ENCODE measurements at places on chromosomes 5 and 9.

- DNase-seq: no peak
Observed at GRCh38 chr9:37678789-37679273, 28.1 kb downstream of the FRMPD1 start.

DNA sequence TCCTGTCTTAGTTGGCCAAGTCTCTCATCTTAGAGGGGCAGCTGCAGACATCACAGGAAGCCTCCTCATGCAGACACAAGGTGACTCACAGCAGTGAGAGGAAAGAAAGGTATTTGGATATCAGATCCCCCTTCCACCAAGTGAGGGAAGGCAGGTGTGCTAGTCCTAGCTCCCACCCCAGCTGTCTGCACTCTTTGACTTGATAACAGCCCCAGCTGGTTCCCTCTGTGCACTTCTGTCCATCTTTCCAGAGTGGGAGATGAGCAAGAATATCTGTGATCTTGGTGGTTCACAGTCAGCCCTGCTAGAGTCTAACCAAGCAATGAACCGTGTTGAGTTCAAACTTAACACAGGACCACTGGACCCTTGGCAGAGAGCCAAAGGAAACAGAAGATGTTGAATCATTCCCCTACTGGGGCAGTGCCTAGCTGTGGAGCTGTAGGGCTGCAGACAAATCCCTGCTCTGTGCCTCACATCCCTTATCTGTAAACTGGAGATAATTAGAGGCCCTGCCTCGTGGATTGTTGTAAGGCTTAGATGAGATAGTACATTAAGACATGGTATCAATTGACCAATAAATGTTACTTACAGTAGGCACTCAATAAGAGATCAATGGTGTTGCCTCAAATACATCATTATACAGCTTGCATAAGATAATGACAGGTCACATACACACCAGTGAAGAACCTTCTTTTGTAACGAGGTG is 39.1 kb downstream of the SH3RF2 start:
- peak; percentile 14 for DNase-seq

DNA sequence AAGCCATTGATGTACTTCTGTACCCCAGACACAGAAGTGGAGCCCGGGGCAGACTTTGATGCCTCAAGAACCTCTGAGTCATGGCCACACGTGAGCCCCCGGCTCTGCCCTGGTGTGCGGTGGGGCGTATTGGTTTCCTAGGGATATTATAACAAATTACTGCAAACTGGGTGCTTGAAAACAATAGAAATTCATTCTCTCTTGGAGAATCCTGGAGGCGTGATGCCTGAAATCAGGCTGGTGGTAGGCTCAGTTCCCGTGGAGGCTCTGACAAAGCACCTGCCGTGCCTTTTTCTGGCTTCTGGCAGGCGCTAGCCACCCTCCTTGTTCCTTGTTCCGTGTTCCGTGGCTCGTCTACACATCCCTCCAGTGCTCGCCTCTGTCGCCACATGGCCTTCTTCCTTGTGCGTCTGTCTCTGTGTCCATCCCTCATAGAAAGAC is 24.2 kb downstream of the NEK6 start:
- no peak for DNase-seq

DNA sequence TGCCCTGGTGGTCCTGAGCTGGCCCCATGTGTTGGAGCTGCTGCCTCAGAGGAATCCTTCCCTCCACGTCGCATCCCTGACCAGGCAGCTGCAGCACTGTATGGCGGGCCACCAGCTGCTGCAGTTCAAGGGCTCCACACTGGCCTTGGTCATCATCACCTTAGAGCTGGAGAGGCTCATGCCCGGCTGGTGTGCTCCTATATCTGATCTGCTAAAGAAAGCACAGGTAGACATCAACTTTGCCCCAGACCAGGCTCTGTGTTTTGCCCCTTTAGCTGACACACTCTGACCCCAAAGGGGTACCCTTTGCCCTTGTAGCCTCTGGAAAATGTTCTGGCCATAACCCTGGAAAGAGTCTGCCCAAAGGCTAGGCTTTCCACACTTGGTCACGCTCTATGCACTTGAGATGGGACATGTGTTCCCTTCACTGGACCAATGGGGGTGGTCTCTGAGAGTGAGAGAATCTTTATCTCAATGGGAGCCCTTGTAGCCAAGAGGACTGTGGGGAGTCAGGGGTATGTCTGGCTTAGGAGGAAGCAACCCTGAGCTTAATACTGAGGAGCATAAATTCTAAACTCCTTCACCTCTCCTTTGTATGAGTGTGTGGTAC is 4.8 kb downstream of the CCNI2 start:
- DNase-seq: no peak

DNA sequence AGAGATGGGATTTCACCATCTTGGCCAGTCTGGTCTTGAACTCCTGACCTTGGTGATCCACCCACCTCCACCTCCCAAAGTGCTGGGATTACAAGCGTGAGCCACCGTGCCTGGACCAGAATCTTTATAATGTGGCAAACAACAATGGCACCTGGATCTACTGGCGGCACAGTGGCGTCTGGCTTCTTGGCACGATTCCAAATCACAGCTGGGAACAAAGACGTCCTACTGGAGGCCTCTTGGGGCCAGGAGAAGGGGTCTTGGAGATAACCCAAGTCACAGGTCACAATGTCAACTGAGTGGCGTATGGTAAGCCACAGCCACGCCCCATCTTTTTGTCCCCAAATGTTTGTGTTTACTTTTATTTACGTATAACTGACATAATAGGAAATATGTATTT is 77.8 kb upstream of the RAPGEF1 start:
- DNase-seq: peak; percentile 73

DNA sequence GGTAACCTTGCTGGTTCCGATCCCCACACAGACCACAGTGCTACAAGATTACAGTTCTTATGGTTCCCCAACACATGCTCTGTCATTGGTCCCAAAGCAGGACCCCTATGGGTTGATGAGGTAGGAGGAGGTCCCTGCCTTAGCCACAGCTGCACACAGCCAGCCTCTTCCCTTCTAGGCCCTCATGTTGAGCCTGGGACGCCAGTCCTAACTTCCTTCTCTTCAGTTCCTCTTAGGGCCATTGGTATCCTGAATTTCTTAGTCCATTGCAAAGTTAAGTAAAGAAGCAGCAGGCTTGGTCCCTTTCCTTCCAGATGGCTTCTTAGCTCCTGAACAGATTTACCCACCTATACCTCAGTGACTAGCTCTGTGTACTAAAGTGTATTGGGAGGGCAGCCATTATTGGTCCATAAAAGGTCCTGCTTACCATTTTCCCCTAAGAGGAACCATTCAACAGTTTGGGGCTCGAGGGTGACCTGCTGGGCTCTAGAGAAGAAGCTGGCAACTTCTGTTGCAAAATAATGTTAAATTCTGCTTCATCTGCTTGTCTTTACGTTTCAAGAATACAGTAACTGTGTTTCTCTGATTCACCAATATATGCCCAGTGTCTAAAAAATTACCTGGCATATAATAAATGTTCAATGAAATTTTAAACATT is 50.2 kb downstream of the PDCD1LG2 start:
- no peak for DNase-seq

GRCh38 chr9:84748112-84748511 is 78.6 kb downstream of the NTRK2 start:
- DNase-seq: no peak

DNA sequence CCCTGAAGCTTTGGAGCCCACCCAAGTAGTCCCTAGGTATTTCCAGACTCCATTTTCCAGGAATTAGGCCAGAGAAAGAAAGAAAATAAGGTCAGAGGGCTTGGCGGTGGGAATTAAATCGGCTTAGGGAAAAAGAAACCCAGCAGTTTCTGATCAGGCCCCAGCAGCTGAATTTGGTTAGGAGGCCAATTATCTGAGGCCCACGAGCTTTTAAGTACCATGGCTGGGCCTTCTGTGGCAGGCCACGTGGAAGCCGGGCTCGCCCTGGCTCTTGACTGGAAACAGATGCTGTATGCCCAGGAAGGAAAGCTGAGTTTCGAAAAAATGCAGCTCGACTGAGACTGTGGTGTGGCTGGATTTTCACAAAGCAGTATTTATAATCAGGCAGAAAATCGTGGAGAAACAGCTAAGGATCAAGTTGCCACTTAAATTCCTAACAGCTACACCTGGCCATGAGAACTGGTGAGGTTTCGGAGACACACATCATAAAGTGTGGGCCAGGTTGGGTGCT is 75.1 kb upstream of the PANK3 start:
- DNase-seq: no peak

GRCh38 chr9:98911042-98911441 is 32.7 kb upstream of the COL15A1 start:
- no peak for DNase-seq

DNA sequence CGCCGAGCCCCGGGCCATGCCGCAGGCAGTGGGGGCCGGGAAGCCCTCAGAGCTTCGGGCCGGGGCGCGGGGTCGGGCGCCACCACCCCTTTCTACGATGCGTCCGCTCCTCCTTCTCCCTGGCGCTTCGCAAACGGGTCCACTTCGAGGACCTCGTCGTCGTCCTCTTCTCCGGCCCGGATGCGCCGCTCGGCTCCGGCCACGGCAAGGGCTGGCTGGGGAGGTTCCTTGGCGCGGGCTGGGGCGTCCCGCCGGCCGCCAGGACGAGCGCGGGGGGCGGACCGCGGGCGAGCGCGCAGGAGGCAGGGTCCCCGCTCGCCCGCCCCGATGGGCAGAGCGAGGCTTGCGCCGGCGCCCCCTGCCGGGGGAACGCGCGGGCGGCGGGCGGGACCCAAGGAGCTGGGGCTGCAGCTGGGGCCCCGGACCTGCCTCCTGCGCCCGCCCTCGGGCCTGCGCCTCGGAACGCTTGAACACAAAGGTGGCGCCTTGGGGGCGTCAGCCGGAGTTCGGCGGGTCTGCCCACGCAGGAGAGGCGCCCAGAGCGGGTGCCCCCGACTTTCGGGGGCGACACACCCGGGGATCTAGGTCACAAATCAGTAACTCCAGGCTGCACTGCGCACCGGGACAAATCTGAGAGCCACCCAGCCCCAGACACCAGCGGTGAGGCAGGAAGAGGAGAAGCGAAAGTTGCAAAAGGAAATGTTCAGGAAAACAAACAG is at the start of gene ROR2:
ROR2 (minus strand) TSS at position 283 of the 719 bp plus-strand sequence.
- DNase-seq: peak; percentile 61

DNA sequence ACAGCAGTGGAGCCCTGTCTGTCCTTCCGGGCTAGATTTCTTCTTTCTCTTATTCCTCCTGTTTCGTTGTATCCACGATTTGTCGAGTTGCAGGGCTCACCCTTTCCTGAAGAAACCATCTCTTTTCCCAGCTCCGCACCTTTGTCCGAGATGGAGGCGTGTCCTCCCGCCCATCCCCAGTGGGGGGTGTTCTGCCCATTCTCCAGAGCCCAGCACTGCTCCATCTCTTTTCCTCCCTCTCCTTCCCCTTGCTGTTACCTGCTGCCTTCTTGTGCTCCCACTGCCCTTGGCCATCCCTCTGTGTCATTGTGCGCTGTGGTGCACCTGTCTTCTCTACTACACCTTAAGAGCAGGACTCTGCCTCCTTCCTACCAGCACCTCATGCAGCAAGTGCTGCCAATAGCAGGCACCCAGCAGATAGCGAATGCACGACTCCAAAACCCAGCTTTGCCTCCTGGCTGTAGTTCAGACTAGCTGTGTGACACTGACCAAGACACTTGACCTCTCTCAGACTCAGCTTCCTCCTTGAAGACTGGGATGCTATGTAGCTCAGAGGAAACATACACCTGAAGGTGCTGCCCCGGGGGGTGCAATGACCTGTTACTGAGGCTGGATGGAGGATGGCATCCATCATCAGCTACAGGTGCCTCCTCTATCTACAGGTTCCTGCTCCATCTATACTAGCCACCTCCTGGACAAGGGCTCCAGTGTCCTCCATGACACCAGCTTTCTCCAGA is 8.9 kb downstream of the OR13J1 start:
- no peak for DNase-seq

DNA sequence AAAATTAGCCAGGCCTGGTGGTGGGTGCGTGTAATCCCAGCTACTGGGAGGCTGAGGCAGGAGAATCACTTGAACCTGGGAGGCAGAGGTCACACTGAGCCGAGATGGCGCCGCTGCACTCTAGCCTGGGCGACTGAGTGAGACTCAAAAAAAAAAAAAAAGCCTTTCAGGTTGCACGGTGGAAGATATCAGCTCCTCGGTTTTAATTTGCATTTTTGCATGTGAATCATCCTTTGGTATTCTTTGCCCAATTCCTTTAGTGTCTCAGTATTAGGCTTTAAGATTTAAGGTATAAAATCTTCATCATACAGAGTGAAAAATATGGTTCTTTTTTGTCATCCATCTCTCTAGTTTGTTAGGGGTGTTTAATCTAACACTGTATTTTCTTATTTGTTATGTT is 173.6 kb upstream of the S1PR3 start:
- DNase-seq: no peak

DNA sequence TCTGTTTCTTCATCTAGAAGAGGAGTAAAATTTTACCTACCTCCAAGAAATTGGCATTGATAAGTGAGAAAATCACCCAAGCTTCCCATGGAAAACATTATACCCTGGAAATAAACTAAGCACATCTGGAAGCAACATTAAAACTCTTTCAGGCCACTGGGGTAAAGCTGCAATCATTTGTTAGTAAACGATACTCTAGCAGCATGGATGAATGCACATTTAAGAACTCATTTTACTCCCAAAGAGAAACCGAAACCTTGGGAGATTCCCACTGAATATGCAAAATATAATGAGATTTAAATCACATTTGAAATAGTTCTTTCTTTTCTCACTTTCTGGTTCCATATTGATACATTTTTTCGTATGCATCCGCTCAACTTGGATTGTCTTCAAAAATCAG is 467.5 kb downstream of the EFNA5 start:
- DNase-seq: peak; percentile 1

GRCh38 chr5:140042643-140043507 is at the start of gene NRG2:
NRG2 (minus strand) TSS chr5:140043299.
- peak; percentile 15 for DNase-seq

DNA sequence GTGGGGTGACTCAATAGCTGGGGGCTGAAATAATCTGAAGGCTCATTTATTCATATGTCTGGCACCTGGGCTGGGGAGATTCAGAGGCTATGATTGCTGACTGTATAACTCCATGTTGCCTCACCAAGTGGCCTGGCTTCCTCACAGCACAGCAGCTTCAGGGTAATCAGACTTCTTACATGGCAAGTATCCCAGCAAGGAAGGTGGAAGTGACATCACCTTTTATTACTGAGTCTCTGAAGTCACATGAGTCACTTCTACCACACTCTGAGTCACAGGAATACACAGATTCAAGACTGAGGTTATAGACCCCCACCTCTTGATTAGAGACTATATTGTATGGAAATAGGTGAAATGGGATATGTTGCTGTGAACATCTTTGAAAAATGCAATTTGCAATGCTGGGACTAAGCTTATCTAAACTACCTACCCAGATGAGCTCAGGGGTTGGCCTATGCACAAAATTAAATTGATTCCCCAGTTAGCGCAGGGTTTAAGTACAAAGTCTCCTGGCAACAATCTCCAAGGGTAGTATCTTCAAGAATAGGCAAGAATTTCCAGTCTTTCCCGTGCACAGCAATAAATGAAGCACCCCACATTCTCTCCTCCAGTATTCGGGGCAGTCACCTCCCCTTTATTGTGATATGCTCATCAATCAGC is 553.1 kb downstream of the LRRC70 start:
- no peak for DNase-seq

- DNase-seq: no peak
Observed at GRCh38 chr5:93585767-93586385, 2.9 kb downstream of the NR2F1 start.

DNA sequence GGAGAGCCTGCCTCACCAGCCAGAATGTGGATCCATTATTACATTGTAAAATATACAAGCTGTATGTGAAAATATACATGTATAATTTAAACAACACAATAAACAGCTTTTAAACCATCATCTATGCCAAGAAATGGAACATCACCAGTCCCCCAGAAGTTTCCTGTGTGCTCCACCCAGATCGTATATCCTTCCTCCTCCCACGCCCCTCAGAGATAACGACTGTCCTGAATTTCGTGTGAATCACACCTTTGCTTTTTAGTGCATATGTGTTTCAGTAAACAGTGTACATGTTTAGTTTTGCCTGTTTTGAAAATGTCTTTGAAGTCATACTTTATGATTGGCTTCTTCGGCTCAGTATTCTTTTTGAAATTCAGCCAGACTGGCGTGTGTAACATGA is 134.6 kb upstream of the MYO10 start:
- no peak for DNase-seq

Data from NCI-H510A treated with DMSO at 0.1 percent for 48 hours (cell line).